ENCODE measurements at places on chromosomes 1 and 21. TPM values are rescaled to one million over a fixed set of nuclear protein-coding genes. Genes with fewer than 3 reads are reported as not detected.
A peak's percentile ranks its signal among the peaks of the same experiment; 100 is the strongest.

- DNase-seq: no peak
Observed at GRCh38 chr1:198124673-198125072, 32.1 kb upstream of the NEK7 start.

GRCh38 chr1:190373705-190374336 lies 103.8 kb downstream of the BRINP3 start:
- DNase-seq: no peak

DNA sequence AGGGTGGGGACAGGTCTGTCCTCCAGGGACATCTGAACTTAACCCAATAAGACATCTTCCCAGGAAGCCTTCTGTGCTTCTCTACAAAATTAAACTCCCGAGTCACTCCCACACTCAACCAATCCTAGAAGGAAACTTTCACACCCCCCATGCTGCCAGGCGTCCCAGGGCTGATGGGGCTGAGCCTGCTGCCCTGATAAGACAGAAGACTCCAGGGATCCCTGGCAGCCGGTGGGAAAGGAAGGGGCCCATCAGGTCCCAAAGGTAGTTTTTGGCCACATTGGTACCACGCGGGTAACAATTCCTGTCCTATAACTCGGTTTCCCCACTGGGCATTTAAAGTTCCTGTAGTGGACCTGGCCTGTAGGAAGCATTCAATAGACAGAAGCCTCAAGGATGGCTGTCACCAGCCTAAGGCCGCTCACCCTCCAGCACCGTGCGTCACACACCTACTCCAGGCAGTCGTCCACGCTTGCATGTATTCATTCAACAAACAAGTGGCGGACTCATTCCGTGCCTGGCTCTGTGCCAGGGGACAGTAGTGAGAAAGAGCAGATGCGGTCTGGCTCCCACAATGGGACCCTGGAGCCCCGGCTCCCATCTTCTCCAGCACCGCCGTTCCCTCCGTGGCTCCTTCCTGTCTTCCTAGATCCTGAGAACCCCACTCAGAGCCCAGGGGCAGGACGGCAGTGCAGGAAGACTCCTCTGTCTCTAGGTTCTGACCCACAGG lies 465.2 kb downstream of the NPHP4 start:
- DNase-seq: no peak

Gene MAEL
- total RNA-seq: 0.12 TPM

GRCh38 chr1:9835758-9836631 lies 12.2 kb upstream of the CLSTN1 start:
- no peak for DNase-seq

DNA sequence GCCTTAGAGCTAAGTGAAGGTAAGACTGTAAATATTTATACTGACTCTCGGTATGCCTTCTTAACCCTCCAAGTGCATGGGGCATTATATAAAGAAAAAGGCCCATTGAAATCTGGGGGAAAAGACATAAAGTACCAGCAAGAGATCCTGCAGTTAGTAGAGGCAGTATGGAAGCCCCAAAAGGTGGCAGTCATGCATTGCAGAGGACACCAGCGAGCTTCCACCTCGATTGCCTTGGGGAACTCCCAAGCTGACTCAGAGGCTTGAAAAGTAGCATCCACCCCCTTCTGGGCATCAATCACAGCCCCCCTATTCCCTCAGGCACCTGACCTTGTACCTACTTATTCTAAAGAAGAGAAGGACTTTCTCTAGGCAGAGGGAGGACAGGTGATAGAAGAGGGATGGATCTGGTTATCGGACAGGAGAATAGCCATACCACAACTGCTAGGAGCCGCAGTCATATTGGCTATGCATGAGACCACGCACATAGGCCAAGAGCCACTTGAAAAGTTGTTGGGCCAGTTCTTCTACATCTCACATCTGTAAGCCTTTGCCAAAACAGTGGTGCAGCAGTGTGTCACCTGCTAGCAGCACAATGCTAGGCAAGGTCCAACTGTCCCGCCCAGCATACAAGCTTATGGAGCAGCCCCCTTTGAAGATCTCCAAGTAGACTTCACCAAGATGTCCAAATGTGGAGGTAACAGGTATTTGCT lies 19.4 kb downstream of the PLA2G2F start:
- DNase-seq: no peak

DNA sequence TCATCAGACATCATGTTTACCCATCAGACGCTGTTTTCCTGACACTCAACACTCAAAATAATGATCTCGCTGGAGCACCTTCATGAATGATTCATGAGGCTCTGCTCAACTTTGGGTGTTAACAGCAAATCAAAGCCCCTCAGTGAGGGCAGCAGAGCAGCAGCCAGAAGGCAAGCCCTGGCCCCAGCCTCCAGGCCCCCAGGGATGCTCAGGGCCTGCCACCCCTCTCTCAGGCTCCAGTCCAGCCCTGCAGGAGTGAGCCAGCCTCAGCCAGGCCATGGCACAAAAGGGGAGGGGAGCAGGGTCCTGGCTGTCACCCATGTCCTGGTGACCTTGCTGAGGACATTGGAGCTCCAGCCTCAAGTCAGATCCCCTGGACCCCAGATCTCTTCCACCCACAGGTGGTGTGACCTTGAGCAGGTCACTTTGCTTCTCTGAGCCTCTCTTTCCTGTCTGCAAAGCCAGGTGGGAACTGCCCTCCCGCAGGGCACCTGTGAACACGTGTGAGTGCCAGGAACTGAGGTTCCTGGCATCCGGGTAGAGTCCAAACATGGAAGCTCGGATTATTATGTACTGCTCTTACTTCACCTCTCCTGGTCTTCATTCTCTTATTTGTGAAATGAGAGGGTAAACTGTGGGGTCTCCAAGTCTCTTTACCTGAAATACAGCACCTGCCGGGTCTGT lies 161.6 kb upstream of the VAMP3 start:
- DNase-seq: no peak

Gene RAD54L
- total RNA-seq: 12.7 TPM

- no peak for DNase-seq
Observed at GRCh38 chr1:80779275-80779674, 1021.5 kb upstream of the ADGRL2 start.

Gene TNFRSF1B
- not detected for total RNA-seq

Gene KCNAB2
- total RNA-seq: 4.0 TPM

- no peak for DNase-seq
Observed at GRCh38 chr1:181347495-181348390, 135.6 kb upstream of the CACNA1E start.

Gene FCRL6
- total RNA-seq: not detected

- peak; percentile 46 for DNase-seq
Observed at GRCh38 chr1:170634293-170634692, 29.6 kb upstream of the PRRX1 start.

- no peak for DNase-seq
Observed at GRCh38 chr1:115811140-115811828, 29.6 kb downstream of the NHLH2 start.

- DNase-seq: no peak
Observed at GRCh38 chr1:203180611-203181330, 5.1 kb upstream of the MYBPH start.

- DNase-seq: no peak
Observed at GRCh38 chr1:82245345-82246014, 444.7 kb downstream of the ADGRL2 start.

Gene TAS1R1
- 0.20 TPM for total RNA-seq

Gene JMJD4
- 10.9 TPM for total RNA-seq

DNA sequence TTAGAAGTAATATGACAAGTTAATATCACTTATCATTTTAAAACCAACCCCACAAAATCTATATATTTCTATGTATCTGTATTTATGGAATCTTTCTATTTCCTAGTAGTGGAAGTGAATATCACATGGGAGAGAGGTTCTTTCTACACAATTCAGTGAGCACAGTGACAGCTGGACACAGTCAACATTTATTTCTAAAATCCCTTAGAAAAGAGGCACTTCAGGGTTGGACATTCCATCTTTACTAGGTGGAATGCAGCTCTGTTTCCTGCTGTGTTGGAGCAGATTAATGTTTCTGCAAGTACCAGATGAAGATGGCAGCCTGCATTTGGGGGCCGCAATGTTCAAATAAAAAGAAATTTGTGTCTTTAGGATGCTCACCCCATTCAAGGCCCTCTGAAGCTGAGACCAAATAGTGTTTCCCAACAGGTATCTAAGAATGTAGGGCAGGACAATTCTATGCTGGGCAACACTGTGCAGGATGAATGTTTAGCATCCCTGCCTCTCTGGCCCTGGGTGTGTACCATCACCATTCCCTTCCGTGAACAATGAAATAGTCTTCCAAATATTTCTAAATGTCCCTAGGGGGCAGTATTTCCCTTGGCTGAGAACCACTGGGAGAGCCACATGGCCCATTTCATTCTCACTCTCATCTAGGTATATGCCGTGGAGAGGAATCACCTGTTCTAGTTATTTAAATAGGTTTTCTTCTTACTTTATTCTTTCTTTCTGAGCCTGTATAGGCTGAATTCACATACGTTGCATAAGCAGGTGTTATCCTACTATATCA lies 394.8 kb downstream of the PRDM2 start:
- DNase-seq: no peak

Gene ATAD3B
- 15.9 TPM for total RNA-seq

DNA sequence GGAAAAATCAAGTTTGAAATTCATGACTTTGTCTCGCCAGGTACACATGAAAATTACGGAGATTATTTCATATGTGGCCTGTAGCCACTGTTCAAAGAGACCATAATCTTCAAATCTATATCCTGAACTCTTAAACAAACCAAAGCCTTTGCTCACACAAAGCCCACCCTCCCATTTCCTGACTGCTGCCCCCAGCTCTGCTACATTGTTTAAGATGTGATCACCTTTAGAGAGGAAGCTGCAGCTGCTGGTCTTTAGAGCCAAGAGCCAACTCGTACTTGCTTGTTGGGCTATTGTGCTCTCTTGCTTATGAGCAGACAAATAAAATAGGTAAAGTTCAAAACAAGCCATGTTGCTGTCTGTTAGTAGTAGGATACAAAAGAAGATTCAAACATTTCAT lies 71.9 kb downstream of the DTL start:
- DNase-seq: no peak

- no peak for DNase-seq
Observed at GRCh38 chr1:208235356-208235981, 8.7 kb downstream of the PLXNA2 start.

- DNase-seq: no peak
Observed at GRCh38 chr1:25580927-25581326, 35.7 kb upstream of the MAN1C1 start.

DNA sequence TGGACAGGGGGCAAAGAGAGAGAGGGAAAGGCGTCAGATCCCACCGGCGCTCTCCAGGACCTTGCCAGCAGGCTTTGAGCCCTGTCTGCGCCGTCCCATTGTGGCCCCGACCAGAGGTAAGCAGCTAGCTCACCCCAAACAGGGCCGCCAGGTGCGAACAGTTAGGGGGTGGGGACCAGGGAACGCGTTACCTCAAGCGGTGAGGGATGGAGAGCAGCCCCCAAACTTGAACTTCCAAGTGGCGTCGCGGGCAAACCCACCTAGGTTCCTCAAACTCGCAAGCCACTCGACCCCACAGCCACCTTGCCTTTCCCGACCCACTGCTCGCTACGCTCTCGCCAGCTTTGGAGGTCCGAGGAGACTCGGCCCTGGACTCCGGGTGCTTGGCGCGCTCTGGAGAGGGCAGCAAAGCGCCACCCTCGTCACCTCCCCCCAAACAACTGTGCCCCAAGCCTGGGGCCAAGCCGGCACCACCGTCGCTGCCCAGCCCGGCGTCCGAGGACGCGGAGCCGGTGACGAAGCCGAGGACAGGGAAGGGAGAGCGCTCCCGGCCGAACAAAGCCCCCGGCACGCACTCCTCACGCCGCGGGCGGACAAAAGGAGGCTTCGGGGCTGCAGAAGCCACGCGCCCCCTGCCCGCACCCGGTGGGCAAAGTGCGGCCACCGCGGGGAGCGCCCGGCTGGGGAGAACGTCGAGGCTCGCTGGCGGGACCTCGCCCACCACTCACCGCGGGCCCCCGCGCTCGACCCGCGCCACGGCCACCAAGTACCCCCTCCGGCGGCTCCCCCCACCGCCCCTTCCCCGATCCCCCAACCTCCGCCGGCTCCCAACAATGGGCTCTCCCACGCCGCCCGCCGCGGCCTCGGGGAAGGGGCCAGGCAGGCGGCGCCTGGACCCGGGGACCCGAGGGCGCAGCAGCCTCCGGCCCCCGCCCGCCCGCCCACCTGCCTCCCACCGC lies 976 bp downstream of the SSBP3 start:
- peak; percentile 26 for DNase-seq

- DNase-seq: no peak
Observed at GRCh38 chr1:49229555-49229954, 452.9 kb upstream of the BEND5 start.

DNA sequence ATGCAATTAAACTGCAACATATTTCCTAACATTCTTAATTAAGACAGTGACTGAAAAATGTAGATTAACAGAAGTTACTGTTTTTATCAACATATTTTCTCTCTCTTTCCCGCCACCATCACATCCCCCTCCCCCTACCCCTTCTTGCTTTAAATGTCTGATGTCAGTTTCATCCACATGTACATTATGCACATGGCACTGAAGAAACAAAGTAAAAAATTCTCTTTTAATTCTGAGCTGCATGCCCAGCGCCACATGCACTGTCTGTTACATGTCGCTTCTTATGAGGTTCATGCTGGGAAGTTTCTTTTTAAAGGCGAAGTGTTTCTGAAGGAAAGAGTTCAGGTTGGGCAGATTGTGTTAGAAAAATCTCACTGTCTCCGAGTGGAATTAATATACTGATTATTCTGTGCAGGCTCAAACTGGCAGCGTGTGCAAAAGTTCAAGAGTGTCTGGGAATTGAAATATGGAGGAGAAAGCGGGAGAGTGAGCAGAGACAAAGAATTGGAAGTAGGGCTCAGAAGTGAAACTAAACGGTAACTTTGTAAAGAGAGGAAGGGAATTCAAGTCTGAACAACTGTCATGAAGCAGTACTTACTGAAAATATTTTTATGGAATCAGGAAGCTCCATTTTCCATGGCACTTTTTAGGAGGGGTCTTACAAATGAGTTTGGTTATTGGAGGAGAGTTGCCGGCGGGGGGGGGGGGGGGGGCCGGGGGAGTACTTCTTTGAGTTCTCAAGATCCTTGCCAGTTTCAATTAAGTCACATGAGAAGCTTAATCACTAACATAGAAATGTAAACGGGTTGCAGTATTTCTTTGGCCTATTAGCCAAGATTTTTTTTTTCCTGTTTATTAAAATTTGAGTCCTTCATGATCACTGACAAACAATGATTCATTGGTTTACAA lies 217.6 kb downstream of the SDCCAG8 start:
- peak; percentile 51 for DNase-seq

DNA sequence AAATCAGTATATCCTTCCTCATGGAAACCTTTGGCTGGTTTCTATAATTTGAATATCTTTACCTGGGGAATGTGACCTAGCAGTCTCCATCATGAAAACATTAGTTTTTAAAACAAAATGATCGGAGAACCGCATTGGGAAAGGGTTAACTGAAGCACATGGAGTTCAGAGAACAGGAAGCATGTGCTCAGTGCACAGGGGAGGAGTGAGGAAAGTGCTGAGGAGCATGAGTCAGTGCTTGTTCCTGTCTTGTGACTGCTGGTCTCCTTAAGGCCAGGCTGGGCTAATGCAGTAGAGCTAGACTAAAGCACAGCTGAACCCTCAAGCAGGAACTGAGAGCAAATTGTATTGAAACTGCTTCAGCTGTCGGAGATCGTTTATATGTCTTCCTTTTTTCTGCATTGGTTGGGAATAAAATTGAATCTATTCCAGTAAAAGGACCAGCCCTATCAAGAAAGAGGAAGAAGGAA lies 5.8 kb downstream of the IFI16 start:
- peak; percentile 87 for DNase-seq

GRCh38 chr1:1938613-1939295 lies 19.7 kb upstream of the TMEM52 start:
- DNase-seq: no peak

GRCh38 chr1:168392958-168393549 lies 112.4 kb downstream of the TBX19 start:
- no peak for DNase-seq

Data from RPMI7951 (cell line).